ENCODE measurements at places on chromosomes 5 and 9.

DNA sequence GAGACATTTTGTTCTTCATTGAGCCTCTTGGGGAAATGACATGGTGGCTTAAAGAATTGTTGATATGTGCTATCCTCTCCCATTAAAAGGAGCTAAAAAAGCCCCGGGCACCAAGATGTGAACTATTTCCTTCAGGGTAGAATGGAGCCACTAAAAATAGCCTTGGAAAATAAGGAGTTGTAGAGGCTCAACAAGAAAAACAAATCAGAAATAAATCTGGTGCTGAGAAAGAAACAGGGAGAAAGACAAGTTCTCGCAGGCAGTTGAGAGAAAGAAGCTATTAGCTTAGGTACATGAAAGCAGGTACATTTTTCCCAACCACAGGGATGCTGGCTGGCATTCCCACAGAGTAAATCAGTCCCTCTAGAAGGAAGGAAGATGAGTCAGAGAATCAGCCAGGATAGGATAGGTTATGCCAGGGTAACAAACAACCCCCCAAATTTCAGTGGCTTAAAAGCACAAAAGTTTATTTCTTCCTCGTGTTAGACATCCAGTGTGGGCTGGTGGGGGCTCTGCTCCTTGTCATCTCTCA, 134.6 kb upstream of the ADRA1B start:
- DNase-seq = no peak

- DNase-seq = no peak
Measured at GRCh38 chr5:36877667-36878391, 1.3 kb downstream of the NIPBL start.

DNA sequence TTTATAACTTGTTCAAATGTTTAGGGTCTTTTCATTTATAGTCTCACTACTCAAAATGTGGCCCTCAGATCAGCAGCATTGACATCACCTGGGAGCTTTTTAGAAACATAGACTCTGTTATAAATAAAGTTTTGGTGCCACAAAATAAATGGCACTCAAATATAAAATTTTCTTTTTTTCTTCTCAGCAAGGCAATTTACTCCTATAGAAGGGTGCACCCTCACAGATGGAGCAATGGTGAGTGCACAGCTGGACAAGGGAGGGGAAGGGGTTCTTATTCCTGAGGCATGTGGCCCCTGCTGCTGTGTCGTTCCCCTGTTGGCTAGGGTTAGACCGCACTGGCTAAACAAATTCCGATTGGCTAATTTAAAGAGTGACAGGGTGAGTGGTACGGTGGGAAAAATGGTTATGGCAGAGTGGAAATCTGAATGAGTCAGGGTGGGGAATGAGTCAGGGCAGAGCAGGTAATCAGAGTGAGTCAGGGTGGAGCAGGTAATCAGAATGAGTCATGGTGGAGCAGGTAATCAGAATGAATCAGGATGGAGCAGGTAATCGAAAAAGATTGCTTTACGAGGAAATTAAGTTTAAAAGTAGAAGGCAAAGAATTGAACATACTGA, 31.8 kb upstream of the C7 start:
- no peak for DNase-seq

GRCh38 chr9:69180670-69181069, 6.6 kb downstream of the TJP2 start:
- DNase-seq = no peak

DNA sequence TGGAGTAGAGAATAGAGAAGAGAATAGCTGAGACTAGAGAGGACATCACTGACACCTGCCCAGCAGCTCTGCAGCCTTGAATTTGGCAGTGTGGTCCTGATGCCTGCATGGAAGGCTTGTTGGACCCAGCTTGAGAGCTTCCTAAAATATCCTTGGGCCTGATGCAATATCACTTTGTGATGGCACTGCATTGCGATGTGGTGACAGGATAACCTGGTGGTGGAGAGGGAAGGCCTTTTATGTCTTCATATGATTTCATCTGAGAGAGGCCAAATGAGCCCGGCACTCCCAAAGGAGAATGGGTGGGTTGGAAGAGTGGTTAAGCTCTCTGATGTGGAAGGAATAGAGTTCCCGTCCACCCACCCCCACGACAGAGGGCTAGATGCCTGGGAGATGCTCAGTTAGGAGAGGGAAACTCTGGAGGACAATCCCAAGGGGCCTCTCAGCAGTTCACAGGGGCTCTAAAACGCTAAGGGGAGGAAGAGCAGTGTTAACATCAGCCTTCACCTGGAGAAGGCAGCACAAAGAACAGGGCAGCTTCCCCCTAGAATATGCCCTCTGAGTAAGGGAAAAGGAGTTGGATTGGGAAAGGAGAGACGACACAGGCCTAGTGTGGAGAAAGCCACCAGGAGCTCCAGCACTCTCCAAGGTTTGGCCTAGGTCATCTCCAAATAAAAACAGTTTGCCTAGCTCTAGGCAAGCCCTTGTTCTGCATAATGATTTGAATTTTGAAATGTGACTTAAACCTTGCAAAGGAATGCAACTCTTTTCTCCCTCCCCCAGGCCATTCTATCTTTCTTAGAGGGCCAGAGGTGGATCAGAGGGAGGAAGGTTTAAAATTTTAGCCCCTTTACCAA, 99.8 kb upstream of the SSBP2 start:
- DNase-seq = no peak

GRCh38 chr5:1807451-1808185, 6.4 kb downstream of the NDUFS6 start:
- no peak for DNase-seq

DNA sequence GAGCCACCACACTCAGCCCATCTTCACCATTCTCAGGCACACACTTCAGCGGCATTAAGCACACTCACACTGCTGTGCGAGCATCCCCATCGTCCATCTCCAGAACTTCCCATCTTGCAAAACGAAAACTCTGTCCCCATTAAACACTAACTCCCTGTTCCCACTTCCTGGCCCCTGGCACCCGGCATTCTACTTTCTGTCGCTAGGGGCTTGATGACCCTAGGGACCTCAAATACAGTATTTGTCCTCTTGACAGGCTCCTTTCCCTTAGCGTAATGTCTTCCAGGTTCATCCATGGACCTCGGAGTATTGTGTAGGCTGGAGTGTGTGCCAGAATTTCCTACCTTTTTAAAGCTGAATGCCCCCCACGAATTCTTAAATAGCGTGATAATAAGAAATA, 14.7 kb upstream of the UBAC1 start:
- no peak for DNase-seq

DNA sequence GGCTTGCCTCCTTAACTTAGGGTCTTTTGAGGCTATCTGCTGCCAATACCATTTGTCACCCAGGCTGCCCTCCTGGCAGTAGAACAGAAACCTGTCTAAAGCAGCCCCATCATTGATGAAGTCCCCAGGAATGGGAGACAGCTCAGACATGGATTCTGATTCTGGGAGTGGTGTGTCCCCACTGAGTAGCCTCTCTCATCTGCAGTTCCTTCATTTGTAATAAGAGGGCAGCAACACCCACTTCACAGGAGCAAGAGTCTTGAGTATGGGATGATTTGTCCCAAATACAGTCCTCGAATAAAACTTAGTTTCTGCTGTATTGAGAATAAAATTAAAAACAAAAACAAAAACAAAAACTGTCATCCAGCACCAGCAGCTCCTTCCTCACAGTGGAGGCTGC, 167.6 kb downstream of the ASTN2 start:
- DNase-seq = no peak

- no peak for DNase-seq
Measured at GRCh38 chr9:100170556-100170955, 71.5 kb downstream of the INVS start.

DNA sequence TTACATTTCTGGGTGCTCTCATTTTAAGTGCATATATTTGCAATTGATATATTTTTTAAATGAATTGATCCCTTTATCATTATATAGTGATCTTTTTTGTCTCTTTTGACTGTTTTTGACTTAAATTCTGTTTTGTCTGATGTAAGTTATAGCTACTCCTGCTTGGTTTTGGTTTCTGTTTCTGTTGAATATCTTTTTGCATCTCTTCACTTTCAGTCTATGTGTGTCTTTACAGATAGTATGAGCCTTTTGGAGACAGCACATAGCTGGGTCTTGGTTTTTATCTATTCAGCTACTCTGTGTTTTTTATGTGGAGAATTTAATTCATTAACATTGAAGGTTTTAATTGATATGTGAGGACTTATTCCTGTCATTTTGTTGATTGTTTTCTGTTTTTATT, 311.3 kb downstream of the SPATA31D1 start:
- DNase-seq = no peak

DNA sequence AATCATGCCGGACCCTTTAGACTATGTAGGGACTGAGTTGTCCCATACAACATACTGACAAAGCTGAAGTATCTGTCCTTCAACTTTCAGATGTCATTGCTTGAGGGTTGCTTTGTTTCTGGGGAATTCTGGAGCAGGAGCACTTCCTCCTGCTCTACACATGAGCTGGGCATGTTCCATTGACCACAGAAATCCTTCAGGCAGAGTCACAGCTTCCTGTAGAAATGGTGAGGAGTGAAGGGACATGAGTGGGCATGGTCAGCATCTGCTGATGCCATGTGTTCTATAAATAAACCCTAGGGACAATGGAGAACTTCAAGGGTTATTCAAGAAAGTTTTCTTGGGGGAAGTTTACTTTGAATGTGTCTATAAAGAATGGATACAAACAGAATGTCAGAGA, 296.6 kb upstream of the FBXL7 start:
- no peak for DNase-seq

DNA sequence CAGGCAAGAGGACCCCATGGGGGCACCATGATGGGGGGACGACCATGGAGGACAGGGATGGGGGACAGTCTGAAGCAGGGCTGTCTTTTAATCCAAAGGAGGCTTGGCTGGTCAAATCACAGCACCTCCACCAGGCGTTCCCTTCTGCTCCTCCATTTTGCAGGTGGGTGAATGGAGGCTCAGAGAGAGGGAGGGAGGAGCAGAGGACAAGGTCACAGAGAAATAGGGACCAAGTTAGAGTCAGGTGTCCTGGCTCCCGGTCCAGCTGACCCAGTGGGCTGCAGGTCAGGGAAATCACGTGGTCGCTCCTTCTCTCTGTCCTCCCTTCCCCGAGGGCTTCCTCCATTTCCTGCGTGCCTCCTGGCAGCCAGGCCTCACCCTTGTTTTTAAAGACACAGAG, 156.4 kb upstream of the SMIM23 start:
- no peak for DNase-seq

DNA sequence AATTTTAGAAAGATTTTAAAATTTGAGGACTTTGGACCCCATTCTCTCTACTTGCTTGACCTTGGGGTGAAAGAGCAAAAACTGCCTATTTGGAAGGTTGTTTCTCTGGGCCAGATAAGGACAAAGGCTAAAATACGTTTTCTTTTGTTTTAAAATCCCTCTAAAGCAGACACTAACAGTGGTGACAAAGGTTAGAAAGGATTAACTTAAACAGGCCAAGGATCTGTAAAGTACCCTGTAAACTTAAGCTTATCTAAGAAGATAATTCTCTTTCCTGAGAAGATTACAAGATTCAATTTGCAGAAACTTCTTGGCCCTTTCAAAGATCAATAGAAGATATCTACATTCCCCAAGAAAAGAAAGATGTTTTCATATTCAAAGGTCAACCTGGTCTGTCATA, 12.1 kb downstream of the TRPM6 start:
- DNase-seq = no peak

- DNase-seq = no peak
Measured at GRCh38 chr5:25458628-25459027, 813.9 kb upstream of the CDH10 start.

GRCh38 chr5:177183766-177184360, 50.3 kb downstream of the NSD1 start:
- no peak for DNase-seq

DNA sequence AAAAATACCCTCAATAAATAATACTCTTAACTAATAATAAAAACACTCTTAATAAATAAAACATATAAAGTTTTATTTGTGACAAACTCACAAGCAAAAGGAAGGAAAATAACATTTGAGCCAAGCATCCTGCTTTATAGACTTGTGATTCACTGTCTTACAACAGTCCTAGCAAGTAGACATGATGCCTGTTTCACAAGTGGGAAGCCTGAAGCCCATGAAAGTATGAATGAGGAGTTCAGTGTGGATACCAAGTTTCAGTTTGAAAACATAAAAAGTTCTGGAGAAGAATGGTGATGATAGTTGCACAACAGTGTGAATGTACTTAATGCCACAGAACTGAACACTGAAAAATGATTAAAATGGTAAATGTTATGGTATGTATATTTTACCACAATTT, 10.9 kb downstream of the HABP4 start:
- DNase-seq = no peak

DNA sequence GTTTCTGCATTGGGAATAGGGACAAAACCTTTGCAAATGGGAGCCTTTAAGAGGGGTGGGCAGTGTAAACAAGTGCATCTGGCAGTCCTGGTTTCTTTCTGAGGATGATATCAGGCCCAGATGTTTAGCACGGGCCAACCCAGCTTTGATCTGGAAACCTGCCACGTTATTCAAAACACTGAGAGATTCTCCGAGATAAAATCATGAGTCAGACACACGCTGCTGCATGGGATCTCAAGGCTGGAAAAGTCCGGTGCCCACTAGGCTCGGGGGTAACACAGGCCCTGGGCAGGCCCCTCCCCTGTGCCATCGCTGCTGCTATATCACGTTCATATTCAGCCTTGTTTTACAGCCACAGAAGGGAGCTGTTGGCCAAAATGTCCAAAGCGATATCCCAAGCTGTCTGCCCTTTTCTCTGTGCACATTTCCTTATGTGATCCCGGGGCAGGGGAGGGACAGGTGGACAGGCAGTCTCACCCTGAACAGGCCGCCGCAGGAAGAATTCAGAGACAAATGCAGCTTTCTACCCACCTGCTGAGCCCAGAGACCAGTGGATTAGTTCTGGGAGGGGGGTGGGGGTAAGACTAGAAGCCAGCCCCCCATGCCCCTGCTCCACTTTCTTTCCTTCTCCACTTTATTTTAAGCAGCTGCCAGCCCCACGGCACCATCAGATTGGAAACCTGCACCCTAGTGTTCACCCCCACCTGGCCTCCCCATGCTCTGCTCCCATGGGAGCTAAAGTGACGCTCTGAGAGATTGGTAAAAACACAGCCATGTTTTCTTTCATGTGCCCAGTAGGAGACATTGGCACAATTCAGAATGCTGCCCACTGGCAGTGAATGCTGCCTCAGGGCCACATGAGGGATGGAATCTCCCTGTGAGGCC, 63.1 kb downstream of the TMOD1 start:
- DNase-seq = no peak

GRCh38 chr5:73861313-73861988, 235.5 kb downstream of the ARHGEF28 start:
- DNase-seq = no peak

DNA sequence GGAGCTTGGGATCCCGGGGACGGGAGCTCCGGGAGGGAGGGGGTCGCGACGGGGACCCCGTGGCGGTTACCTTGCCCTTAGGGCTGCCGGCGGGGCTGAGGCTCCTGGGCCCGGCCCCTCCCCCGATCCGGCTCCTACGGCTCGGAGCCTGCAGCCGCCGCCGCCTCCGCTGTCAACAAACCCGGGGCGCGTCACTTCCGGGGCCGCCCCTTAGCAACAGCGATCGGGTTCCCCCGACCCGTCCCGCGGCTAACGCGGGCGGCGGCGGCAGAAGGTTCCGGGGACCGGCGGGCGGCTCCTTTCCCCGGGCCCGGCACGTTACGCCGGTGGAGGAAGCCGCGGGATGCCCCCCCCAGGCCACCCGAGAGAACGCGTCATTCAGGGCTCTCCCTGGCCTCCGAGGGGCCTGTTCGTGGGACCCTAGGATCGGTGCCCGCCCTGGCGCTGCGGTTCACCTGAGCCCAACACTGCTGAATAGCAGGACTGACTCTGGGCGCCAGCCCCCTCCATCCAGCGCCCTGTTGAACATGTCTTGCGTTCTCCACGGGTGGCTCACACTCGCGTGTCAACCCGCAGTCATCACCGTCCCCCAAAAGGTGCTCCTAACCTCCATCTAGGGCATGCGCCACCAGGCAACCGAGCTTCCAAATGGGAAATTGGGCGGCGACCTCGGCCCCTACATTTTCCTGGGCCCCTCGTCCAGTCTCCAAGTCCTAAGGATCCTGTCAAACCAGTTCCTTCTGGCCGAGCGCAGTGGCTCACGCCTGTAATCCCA, at the start of gene ZER1:
Gene ZER1 (minus strand): TSS at position 183 of the 775 bp plus-strand sequence. CDS start 16,362 bp downstream, outside the sequence.
- DNase-seq = peak; percentile 50

All from NCI-H1417 treated with DMSO at 0.1 percent for 48 hours (cell line).